NCI-H2081 (cell line): ENCODE measurements at places on chromosomes 16 and 17.

DNA sequence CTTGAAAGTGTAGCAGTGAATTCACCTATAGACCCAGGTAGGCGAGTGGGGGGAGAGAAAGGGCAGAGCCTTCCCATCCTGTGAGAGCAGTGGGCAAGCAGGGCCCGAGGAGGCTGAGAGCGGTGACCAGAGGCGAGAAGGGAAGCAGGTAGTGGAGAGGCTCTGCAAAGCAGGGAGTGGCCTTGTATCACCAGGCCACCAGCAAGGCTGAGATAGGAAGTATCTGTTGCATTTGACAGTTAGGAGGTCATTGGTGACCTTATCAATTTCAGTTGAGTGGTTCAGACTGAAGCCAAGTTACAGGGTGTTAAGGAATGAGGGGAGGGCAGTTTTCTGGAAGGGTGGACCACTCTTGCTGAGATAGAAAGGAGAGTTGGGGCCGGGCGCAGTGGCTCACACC is 10.7 kb upstream of the HSD3B7 start:
- no peak for DNase-seq

- DNase-seq = no peak
Measured at GRCh38 chr17:77061669-77062068, 79.1 kb upstream of the SEC14L1 start.

DNA sequence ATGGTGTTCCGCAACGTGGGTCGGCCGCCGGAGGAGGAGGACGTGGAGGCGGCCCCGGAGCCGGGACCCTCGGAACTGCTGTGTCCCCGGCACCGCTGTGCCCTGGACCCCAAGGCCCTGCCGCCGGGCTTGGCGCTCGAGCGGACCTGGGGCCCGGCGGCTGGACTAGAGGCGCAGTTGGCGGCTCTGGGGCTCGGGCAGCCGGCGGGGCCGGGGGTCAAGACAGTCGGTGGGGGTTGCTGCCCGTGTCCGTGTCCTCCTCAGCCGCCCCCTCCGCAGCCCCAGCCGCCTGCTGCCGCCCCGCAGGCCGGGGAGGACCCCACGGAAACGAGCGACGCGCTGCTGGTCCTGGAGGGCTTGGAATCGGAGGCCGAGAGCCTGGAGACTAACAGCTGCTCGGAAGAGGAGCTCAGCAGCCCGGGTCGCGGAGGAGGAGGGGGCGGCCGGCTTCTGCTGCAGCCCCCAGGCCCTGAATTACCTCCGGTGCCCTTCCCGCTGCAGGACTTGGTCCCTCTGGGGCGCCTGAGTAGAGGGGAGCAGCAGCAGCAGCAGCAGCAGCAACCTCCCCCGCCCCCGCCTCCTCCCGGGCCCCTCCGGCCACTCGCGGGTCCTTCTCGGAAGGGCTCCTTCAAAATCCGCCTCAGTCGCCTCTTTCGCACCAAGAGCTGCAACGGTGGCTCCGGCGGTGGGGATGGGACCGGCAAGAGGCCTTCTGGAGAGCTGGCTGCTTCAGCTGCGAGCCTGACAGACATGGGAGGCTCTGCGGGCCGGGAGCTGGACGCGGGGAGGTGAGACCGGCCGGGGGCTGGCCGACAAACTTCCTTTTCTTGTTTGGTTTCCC is 821 bp downstream of the SOCS7 start:
- DNase-seq = no peak

DNA sequence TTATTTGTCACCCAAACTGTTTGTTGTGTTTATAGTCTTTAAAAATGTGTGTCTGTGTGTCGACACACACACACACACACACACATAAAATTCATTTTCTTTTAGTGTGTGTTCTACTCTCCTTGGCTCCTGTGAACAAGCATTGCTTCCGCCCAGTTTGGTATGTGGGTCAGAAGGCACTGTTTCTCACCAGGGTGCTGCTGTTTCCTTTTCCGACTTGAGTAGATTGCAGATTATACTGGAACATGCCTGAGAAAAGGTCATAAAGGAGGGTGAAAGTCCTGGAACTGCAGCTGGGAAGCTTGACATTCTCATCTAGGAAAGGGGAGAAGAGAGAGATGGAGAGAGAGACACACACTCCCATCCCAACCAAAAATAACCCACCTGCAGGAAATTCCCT is 330.3 kb downstream of the BCAS3 start:
- DNase-seq = no peak

DNA sequence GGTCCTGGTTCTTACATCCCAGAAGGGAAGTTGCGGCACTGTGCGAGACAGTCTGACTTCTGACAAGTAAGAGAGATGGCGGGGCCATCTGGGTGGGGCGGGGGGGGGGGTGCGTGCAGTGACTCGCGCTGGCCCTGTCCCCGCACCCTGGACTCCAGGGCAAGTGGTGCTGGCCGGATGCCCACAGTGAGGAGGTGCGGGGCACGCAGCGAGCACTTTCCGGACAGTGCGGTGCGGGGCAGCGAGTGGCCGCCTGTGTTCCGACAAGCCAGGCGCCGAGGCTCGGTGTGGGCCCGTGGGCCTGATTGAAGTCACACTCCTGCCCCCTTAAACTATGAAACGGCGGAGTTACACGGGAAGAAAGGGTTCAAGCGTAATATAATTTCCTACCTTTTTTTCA is 106.4 kb downstream of the BANP start:
- no peak for DNase-seq

DNA sequence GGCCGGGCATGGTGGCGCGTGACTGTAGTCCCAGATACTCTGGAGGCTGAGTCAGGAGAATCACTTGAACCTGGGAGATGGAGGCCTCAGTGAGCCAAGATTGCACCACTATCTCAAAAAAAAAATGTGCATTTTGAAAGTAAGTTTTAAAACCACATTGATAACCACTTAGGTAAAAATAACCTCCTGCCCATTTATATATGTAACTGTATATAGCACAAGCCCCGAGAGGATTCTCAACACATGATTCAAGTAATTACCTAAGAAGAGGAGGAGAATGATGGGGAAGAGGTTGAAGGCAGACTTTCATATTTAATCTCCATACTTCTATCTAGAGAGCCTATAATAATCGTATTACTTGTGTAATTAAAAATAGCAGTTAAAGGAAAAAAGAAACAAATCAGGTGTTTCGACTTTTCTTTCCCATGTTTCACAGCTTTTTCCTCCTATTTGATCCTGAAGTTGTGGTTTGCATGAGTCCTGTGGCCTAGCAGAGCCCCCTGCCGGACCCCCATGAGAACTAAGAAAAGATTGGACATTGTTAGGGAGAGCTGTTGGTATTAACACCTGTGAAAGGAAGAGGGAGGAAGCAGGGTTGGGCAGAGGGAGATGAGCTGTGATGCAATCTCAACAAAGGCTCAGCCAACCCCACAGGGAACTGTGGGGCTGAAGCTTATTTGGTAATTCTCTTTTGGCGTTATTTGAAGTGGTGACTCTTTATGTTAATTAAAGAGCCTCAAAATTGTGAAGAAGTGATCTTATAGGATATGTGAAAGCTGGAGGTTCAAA is 22.1 kb downstream of the PMFBP1 start:
- DNase-seq = no peak

DNA sequence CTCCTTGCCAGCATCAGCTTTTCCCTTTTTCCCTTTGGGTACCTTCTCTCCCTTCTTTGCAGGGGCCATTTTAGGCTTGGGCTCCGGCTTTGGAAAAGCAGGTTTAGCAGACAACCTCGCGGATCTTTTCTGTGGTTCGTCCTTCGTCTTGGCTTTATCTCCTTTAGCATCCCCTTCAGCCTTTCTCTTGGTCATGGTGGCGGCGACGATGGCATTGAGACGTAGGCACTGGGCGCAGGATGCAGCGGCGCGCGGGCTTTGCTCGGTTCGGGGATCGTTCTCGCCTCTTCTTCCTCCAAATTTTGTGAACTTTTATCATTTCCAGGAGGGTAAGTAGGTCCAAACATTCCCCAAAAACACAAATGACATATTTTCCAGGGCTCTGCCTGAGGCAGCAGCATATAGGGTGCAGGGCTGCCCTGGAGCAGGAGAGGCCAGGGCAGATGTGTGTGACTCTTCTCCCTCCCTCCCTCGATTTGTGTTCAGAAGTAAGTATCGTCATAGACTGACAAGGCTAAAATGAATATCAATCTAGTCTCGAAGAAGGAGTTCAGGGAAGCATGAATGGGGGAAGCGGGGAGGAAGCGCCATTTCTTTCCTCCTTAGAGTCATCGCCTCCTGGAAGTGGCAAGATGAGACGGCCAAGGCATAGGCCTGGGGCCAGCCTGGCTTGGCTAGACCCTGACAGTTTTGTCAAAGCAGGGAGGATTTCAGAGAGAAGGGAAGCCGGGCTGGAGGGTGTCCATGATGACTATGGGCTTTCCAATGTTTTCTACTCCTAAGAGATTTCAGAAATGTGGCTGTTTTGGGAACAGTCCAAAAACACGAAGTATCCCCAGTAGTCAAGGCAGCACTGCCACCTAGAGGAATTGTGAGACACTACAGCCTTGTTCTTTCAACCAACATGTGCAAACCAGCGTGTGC is 13.2 kb downstream of the CHCT1 start:
- DNase-seq = peak; percentile 91

- DNase-seq = no peak
Measured at GRCh38 chr16:86490859-86491639, 19.3 kb upstream of the FOXF1 start.

- DNase-seq = no peak
Measured at GRCh38 chr16:88014954-88015805, 63.9 kb downstream of the BANP start.

DNA sequence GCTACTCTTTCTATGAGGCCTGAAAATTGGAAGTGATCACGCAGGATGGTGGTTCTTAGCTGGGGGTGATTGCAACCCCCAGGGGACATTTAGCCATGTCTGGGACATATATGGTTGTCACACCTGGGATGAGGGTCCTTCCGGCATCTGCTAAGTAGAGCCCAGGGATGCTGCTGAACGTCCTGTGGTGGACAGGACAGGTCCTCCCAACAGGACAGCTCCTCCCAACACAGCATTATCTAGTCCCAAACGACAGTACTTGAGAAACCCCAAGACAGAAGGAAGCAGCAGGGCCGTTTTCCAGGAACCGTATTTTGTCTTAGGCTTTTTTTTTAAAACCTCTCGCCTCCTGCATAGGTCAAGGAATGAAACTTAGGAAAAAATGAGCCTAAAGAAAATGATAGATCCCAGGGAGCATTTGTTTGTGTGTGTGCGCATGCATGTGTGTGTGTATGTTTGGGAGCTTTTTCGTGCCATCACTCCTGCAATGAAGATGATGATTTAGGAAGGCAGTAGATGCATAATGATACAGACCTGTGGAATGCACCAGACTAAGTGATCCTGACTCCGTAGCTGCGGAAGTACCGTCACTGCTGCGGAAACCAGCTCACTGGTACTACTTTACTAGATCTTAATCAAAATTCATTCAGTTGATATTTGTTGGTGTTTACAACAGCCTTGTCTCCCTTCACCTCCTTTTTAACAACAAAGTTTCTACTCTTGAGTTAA is 118.2 kb downstream of the SNX29 start:
- no peak for DNase-seq

DNA sequence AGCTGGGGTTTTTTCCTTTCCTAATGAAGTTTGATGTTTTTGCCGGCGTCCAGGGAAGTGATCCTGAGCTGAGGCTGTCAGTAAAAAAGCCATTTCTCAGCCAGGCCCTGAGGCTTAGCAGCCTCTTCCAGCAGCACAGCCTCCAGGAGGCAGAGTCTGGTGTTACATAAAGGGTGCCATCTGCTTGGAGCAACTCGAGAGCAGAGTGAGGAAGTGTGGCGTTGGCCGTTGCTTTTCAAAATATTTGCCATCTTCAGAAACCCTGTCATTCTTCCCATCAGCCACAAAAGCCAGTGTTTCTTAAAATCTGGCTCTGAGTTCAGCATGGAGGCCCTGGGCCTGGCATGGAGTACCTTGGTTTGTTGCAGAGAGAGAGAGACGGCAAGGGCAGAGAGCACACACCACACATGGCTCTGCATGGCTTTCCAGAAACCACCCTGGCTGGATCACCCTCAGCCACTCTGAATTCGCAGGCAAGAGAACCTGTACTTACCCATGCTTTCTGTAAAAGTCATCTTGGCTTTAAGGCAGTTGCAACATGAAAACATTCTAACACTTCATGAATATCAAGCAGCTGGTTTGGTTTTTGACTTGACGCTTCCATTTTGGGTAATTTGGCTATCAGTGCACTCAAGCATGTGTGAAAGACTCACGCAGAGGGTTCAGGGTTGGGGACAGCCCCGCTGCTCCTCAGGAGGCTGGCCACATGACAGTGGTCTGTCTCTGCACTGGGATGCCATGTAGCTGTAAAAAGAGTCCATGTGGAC is 21.0 kb downstream of the PMM2 start:
- no peak for DNase-seq

GRCh38 chr17:59002848-59003247 is 103.8 kb downstream of the TRIM37 start:
- no peak for DNase-seq

DNA sequence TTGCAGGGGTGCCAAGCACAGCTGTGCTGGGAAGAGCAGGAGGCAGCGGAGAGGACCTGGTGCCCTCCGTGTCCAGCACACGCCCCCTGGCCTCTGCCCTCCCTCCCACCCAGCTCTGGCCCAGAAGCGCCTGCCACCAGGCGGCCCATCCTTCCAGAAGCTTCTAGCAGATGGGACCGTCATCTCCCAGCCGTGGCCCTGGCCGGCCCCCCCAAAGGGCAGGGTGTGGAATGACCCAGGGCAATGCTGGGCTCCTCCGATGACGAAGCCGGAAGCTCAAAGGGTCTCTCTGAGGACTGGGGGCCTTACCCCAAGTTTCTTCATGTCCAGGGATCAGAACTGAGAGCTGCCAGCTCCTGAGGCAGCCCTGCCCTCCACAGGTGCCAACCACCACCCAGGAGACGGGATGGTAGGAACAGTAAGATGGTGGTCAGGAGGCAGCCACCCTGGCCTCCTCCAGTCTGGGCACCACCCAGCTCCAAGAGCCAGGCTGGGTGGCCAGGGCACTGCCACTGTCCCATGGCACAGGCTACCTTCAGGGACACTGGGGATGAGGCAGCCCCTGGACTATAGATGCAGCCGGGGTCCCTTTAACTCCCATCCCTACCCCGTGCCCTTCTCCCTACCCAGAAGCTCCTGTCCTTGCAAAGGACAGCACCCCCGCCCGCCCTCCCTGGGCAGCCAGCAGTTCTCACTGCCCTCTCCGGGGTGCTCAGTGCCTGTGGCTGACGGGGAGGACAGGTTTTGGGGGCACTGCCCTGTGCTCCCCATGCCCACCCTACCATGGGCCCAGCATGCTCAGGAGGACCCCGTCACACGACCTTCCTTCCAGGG is 6.5 kb upstream of the CDH15 start:
- no peak for DNase-seq

- no peak for DNase-seq
Measured at GRCh38 chr16:4938683-4939030, 1.7 kb upstream of the PPL start.

DNA sequence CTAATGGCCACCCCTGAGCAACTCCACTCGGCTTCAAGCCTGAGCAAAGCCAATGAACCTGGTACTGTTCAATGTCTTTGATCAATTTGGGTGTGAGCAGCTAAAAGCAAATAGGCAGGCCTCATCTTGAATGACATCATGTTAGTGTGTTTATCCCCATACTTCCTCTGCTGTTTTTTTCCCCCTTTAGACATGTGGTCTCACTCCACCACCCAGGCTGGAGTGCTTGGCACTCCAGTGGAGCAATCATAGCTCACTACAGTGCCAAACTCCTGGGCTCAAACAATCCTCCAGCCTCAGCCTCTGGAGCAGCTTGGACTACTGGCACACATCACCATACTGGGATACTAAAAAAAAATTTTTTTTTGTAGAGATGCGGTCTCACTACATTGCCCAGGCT is 75.4 kb downstream of the ARHGAP17 start:
- DNase-seq = no peak

GRCh38 chr16:72796222-72796621 is 251.7 kb downstream of the ZFHX3 start:
- no peak for DNase-seq

GRCh38 chr16:85709766-85710585 is 21.2 kb upstream of the GINS2 start:
- DNase-seq = peak; percentile 74
